ENCODE measurements at places on chromosomes 6 and 20.

- no peak for DNase-seq
These were observed 94.0 kb downstream of the ADGRG6 start for GRCh38 chr6:142395768-142396231.

DNA sequence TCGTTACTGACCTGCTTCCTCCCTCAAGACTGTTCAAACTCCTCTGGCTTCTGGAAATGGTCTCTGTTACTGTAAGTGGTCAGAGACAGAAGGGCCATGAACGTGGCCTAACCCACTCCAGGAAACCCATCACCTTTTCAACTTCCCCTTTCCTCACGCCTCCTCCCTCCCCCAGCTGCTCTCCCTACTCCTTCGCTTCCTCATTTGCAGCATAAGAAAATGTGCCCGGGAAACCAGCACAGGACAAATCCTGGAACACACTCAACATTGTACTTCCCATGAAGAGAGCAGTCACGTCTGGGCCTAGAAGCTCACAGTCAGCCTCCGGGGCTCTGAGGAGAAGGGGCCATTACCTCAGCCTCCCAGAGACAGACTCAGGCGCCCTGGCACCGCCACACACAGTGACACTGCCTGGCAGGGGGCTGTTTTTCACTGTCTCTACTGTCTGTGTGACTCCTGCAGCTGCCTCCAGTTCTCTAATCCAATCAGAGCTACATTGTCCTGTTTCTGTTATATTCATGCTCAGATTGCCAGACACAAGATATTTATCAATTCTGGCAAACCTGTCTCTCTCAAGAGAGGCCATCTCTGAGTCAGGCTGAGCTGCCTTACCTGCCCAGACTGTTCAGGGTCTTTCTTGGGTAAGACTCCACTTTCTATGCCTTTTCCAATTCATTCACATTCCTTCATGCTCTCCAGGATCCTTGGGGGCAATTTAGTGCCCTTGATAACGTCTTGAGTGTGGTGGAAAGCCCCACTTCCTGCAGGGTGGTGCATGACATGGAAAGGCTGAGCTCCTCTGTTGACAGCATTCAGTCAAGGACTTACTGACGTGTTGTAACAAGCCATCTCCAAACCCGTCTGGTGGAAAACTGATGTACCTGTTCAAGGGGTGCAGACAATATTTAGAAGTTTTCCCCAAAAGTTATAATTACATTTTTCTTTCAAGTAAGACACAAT is 242.2 kb downstream of the HIVEP2 start:
- no peak for DNase-seq

DNA sequence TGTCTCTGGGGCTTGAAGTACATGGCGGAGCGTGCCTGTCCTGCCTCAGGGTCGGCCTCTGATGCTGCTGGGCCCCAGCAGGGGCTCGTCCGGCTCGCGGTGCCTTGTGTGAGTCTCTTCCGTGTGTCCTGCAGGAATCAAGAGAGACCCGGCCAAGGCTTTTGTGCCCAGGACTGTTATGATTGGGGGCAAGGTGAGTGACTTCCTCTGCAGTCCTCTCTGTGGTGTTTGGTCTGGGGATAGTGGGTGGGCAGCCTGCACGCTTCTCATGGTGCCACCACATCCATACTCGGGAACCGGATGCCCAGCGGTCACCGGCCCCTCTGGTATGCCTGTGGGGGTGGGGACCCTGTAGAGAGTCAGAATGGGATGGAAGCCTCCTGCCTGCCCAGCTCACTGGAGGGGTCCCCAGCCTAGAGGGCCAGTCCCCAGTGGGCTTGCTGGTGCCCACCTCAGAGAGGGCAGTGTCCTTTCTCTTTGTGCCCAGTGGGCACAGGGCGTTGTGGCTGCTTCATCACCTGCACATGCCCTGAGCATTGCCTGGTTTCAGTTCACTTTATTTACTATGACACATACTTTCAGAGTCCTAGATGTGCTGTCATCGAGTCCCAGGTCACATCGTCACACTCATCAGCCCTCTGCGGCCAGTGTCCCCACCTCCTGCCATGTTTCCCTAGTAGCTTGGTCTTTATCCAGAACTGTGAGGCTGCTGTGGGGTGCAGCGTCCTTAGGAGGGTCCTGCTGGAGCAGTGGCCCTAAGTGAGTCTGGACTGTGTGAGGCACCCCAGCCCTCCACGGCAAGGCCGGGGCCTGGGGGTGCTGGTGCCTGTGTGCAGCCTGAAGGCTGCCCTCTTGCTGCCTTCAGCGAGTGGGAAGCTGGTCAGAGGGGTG is 40.7 kb downstream of the PYGB start:
- no peak for DNase-seq

DNA sequence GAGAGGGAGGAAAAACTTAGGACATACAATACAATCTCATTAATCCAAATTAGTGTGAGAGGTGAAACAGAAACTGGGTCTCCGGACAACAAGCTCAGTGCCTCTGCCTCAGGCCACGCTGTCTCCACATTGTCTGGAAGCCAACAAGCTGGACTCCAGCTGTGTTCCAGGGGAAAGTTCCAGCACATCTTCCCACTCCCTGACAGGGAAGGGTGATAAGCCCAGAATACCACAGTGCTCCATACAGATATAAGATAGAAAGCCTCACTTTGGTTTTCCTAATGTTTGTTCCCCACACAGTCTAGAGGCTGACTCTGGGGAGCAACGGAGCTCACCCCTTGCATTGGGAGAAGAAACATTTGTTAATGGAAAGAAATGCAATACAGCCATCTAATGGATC is 117.1 kb upstream of the SPTLC3 start:
- DNase-seq: no peak
